Mesenchymal stem cell (in vitro differentiated cells and primary cell): ENCODE measurements at places on chromosomes 3 and 15.
A peak's percentile ranks its signal among the peaks of the same experiment; 100 is the strongest.

GRCh38 chr3:139491966-139492365, 15.7 kb upstream of the RBP2 start:
- peaks cover 4% of the 10 kb centered on the region for H3K27me3 ChIP-seq
- no peaks in the 10 kb centered on the region for H3K4me1 ChIP-seq
- DNase-seq = no peak
- H3K27ac ChIP-seq = no peak overlapping the region
- H3K36me3 ChIP-seq = no peaks in the 10 kb centered on the region

DNA sequence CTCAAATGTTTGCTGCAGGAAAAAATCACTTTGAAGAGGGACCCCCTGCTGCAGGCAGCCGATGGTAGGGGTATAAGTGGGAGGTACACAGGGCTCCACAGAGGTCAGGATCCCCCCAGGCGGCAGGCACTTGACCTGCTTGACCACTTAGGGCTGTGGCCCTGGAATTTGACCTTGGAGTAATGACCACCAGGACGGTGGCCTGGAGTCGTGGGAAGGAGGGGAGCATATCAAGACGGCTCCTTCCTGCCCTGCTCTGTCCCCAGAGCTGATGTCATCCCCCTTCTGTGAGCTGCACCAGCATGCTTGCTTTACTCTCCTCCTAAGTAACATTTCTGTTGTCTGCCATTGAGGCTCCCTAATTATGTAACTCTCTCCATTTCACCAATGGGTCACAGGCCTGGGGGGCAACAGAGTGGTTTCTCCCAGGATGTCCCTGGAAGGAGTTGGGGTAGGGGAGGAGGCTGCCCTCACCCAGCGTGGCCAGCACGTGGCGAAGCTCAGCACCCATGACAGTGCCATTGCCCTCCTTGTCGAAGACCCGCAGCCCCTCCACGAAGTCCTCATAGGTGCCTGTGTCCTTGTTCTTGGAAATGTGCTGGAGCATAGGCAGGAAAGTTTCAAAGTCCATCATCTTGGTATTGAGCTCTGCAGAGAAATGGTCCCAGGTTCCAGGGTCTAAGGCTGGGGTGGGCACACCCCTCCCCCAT, 4.1 kb downstream of the MYL3 start:
- no peak overlapping the region for H3K4me3 ChIP-seq
- peaks cover 41% of the 10 kb centered on the region for H3K27me3 ChIP-seq
- H3K27ac ChIP-seq = no peak overlapping the region
- H3K36me3 ChIP-seq = no peaks in the 10 kb centered on the region

GRCh38 chr3:14647976-14648955, 3.3 kb upstream of the CCDC174 start:
- no peak overlapping the region for H3K4me3 ChIP-seq
- peaks cover 4% of the 10 kb centered on the region for H3K27me3 ChIP-seq

GRCh38 chr15:25427861-25428260, 11.0 kb downstream of the UBE3A start:
- peaks cover 3% of the 10 kb centered on the region for H3K36me3 ChIP-seq
- H3K4me3 ChIP-seq = no peak overlapping the region
- DNase-seq = no peak
- H3K27me3 ChIP-seq = no peaks in the 10 kb centered on the region
- H3K4me1 ChIP-seq = peaks cover 1% of the 10 kb centered on the region

- peaks cover 4% of the 10 kb centered on the region for H3K36me3 ChIP-seq
- no peak for DNase-seq
- no peak overlapping the region for H3K4me3 ChIP-seq
- peaks cover 9% of the 10 kb centered on the region for H3K4me1 ChIP-seq
These were observed 1.8 kb upstream of the IQGAP1 start for GRCh38 chr15:90386221-90386620.

DNA sequence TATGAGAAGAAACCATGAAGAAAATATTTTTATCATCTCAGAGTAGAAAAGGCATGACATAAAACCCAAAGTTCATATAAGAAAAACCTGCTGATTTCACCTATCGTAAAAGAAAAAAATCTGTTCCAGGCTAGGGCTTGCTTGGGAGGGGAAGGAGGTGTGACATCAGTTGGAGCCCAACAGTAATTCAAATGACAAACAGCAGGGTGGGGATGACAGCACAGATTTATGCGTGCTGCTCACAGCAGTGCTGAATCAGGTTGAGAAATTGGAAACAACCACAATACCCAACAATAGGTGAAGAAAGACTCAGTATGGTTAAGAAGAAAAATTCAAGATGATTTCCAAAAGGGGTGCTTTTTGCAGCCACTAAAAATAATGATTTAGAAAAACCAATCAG, 172.4 kb downstream of the PDE8A start:
- no peaks in the 10 kb centered on the region for H3K4me1 ChIP-seq
- H3K4me3 ChIP-seq = no peak overlapping the region
- peaks cover 7% of the 10 kb centered on the region for H3K27me3 ChIP-seq
- H3K27ac ChIP-seq = no peak overlapping the region
- no peak for DNase-seq

DNA sequence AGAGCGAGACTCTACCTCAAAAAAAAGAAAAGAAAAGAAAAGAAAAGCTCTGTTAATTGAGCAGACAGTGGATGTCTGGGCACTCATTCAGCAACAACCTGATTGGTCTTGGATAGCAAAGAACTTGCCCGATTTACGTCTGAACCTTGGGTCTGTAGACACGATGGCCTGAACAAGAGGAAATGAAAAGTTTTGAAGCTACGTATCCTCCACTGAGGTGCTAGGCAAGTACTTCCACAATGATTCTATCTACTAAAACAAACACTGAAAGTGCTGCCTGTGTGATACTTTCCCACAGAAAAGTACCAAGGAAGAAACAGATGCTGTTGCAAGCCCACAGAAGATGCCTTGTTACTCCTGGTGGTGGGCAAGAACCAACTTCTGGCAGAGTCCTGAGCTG, 21.8 kb upstream of the MUSTN1 start:
- DNase-seq = no peak
- no peaks in the 10 kb centered on the region for H3K27me3 ChIP-seq
- H3K36me3 ChIP-seq = peaks cover 18% of the 10 kb centered on the region
- H3K4me3 ChIP-seq = no peak overlapping the region
- H3K27ac ChIP-seq = no peak overlapping the region
- peaks cover 11% of the 10 kb centered on the region for H3K4me1 ChIP-seq

DNA sequence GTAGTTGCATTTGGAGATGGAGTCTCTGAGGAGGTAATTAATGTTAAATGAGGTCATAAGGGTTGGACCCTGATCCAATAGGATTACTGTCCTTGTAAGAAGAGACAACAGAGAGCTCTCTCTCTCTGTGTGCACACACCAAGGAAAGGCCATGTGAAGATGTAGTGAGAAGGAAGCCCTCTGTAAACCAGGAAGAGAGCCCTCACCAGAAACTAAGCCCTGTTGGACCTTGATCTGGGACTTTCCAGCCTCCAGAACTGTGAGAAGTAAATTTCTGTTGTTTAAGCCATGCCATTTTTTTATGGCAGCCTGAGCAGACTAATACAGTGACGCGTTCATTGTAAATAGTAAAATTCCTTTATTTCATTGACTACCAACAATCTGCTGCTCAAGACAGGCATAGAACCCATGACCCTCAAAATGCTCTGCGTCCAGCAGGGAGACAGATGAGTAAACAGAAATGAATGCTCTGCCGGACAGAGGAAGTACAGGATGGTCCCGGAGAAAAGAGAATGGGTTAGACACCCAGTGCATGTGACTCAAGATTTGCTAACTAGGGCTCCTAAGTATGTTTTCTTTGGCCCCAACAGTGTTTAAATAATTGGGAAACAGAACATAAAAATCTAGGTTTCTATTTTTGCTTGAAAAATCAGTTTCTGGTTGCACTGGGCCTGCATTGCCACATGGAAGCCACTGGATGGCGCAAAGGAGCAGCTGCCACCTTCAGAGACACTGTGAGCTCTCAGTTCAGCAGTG, 37.9 kb upstream of the TNFAIP8L3 start:
- DNase-seq = peak; percentile 88
- H3K27ac ChIP-seq = peak overlapping the region; percentile 88
- peaks cover 15% of the 10 kb centered on the region for H3K4me1 ChIP-seq
- H3K4me3 ChIP-seq = no peak overlapping the region
- no peaks in the 10 kb centered on the region for H3K27me3 ChIP-seq
- no peaks in the 10 kb centered on the region for H3K36me3 ChIP-seq

DNA sequence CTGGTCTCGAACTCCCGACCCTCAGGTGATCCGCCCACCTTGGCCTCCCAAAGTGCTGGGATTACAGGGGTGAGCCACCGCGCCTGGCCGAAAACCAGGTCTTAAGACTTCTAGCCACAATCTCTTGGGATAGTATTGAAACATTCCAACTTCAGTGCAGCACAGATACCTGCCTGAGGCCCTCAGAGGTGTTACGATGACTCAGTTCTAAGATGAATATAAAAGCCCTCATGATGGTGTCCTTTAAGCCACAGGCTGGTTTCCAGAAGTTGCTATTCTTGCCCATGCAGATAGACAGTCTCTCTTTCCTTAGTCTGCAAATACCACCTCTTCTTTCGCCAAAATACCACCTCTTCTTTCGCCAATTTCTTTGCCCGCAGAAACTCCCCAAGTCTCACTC, 69.0 kb downstream of the RARB start:
- no peaks in the 10 kb centered on the region for H3K36me3 ChIP-seq
- no peaks in the 10 kb centered on the region for H3K4me1 ChIP-seq
- H3K27me3 ChIP-seq = no peaks in the 10 kb centered on the region
- no peak overlapping the region for H3K27ac ChIP-seq
- no peak overlapping the region for H3K4me3 ChIP-seq

DNA sequence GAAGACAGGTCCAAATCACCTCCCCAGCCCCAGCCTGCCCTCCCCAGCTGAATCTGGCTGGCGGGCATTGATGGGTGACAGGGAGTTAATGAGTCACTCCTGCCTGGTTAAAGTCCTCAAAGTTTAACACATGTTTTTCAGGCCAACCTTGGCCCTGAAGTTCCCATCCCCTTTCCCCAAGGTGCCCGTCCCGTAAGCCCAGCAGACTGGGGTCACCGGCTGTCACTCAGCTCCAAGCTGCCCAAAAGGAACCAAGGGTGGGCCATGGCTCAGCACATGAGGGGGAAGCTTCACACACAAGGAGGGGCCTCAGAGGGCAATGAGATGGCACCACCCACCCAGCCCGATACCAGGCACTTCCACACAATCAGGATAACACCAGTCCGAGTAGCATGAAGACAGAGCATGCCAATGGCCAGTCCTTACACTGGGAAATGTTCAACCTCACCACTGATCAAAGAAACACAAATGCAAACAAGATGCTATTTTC, 10.2 kb upstream of the KLF15 start:
- no peak overlapping the region for H3K4me3 ChIP-seq
- H3K27ac ChIP-seq = no peak overlapping the region
- peaks cover 35% of the 10 kb centered on the region for H3K27me3 ChIP-seq
- H3K4me1 ChIP-seq = peaks cover 14% of the 10 kb centered on the region
- no peak for DNase-seq
- H3K36me3 ChIP-seq = no peaks in the 10 kb centered on the region

GRCh38 chr3:70973558-70973957, 610.0 kb downstream of the FOXP1 start:
- peaks cover 97% of the 10 kb centered on the region for H3K36me3 ChIP-seq
- no peaks in the 10 kb centered on the region for H3K27me3 ChIP-seq
- H3K27ac ChIP-seq = no peak overlapping the region

- no peak overlapping the region for H3K4me3 ChIP-seq
- no peaks in the 10 kb centered on the region for H3K27me3 ChIP-seq
- no peak for DNase-seq
- H3K27ac ChIP-seq = no peak overlapping the region
These were observed 63.4 kb upstream of the FAM174B start for GRCh38 chr15:92719021-92719420.

GRCh38 chr3:181700168-181701087, 11.3 kb upstream of the SOX2 start:
- H3K4me3 ChIP-seq = no peak overlapping the region
- H3K36me3 ChIP-seq = no peaks in the 10 kb centered on the region
- peaks cover 14% of the 10 kb centered on the region for H3K4me1 ChIP-seq
- peak; percentile 63 for DNase-seq

- no peak overlapping the region for H3K27ac ChIP-seq
- peak; percentile 8 for DNase-seq
- H3K4me1 ChIP-seq = no peaks in the 10 kb centered on the region
- H3K36me3 ChIP-seq = no peaks in the 10 kb centered on the region
- H3K4me3 ChIP-seq = no peak overlapping the region
These were observed 567.2 kb upstream of the TBL1XR1 start for GRCh38 chr3:177764377-177764912.

GRCh38 chr3:27614592-27614991, 107.5 kb downstream of the EOMES start:
- DNase-seq = no peak
- H3K4me3 ChIP-seq = no peak overlapping the region
- no peak overlapping the region for H3K27ac ChIP-seq

DNA sequence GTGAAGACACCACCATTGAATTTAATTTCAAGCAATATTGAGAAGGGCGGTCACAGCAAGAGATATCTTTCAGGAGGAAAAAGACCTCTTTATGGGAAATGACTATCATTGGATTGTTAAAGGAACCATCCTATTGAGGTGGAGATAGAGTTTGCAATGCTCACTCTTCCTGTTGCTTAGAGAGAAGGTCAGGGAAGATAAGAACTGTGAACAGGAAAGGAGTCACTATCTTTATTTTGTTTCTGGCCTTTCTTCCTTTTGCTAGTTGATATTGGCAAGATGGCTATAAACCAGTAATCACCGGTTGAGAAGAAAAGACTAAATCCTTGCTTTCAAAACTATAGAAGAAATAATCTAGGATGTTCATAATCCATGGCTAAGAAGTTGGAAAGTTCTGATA, 112.1 kb upstream of the TMEM108 start:
- no peaks in the 10 kb centered on the region for H3K36me3 ChIP-seq
- no peaks in the 10 kb centered on the region for H3K4me1 ChIP-seq
- no peak for DNase-seq
- H3K4me3 ChIP-seq = no peak overlapping the region
- no peak overlapping the region for H3K27ac ChIP-seq
- no peaks in the 10 kb centered on the region for H3K27me3 ChIP-seq

DNA sequence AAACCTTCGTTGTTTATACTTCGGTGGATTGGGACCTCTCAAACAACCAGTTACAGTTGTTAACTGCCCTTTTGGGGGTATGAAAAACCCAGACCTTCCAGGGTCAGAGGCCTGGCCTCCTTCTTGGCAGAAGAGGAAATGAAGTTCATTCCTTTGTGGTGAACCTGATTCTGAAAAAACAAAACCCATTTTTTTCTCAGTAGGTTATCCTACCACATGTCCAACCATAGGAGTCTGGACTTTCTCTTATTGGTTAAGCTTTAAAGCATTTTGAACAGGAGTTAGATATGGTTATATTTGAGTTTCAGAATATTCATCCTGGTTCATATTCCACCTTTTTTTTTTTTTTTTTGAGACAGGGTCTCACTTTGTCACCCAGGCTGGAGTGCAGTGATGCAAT, 7.2 kb upstream of the LACTB start:
- H3K27me3 ChIP-seq = no peaks in the 10 kb centered on the region
- no peak overlapping the region for H3K4me3 ChIP-seq
- H3K36me3 ChIP-seq = no peaks in the 10 kb centered on the region

GRCh38 chr15:89777782-89778380, 1.7 kb downstream of the MESP2 start:
- no peak overlapping the region for H3K27ac ChIP-seq
- no peaks in the 10 kb centered on the region for H3K27me3 ChIP-seq
- H3K4me1 ChIP-seq = peaks cover 16% of the 10 kb centered on the region
- peaks cover 5% of the 10 kb centered on the region for H3K36me3 ChIP-seq

- H3K27ac ChIP-seq = peak overlapping the region; percentile 51
- H3K27me3 ChIP-seq = no peaks in the 10 kb centered on the region
- no peaks in the 10 kb centered on the region for H3K36me3 ChIP-seq
- H3K4me3 ChIP-seq = no peak overlapping the region
- peaks cover 2% of the 10 kb centered on the region for H3K4me1 ChIP-seq
These were observed 41.4 kb downstream of the NFKBIZ start for GRCh38 chr3:101890716-101891115.
